Endodermal cell (in vitro differentiated cells): ENCODE measurements at places on chromosomes 16 and 17. TPM values are rescaled to one million over a fixed set of nuclear protein-coding genes. Genes with fewer than 3 reads are reported as not detected.

Gene NECAB2
- 3.3 to 4.1 TPM (median 3.3 TPM) in 3 replicates for total RNA-seq

- peak; percentile 79 for DNase-seq
Observed at GRCh38 chr17:79792984-79793923, 3.6 kb downstream of the CBX8 start.

Gene C16orf92
- not detected in 2 replicates for total RNA-seq

Gene MARF1
- 36.5 to 47.9 TPM (median 39.6 TPM) in 3 replicates for total RNA-seq

- peak; percentile 74 for DNase-seq
Observed at GRCh38 chr17:20171741-20172365, 162.7 kb downstream of the SPECC1 start.

- DNase-seq, result no peak
Observed at GRCh38 chr17:17577373-17577772, 14.1 kb downstream of the PEMT start.

DNA sequence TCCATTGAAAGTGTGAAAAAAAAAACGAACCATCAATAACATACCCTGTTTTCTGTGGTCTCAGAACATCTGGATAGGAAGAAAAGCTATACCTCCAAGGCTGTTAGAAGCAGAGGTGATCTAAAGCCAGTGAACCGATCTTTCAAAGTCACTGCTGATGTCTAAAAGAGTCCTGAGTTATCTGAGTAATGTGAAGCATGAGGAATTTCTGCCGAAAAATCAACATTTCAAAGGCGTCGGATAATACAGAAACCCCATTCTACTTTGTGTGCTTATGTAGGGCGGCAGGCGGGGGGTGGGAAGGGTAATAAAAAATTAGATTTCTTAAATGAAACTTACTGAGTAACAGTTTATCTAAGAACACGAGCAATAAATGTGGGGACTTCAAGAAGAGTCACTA lies 3.9 kb downstream of the XYLT1 start:
- DNase-seq, result no peak

- peak; percentile 64 for DNase-seq
Observed at GRCh38 chr16:67530013-67530939, 1.6 kb downstream of the RIPOR1 start.

DNA sequence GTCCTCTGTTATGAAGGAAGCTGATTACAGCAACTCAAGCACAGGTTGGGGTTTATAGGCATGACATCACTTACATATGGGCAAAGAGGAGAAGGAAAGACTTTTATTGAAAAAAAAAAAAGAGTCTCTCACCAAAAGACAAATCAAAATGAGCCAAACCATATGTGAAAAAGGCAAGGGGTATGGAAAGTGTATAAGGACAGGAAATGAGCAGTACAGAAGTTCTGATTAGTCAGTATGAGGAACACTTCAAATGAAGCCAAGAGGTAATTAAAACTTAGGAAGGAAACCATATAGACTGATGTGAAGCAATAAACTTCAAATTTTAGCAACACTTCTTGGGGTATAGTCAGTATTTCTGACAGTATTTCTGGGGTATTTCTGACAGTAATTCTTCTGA lies 1372.6 kb downstream of the CDH11 start:
- DNase-seq, result no peak
